ENCODE measurements at places on chromosomes 2 and 18. TPM values are rescaled to one million over a fixed set of nuclear protein-coding genes. Genes with fewer than 3 reads are reported as not detected.

DNA sequence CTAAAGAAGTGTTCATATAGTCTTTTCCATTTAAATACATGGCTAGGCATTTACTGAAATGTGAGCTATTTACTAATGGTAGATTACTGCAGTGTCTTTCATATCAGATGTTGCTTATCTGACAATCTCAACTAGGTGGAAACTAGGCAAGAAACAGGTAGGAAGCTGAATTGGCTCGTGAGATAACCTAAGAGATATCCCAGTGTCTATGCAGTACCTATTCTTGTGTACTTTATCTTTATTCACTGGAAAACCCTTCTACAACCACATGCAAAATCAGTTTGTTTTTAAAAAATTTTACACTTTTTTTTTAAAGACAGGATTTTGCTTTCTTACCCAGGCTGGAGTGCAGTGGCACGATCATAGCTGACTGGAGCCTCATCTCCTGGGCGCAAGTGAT lies 63.8 kb downstream of the PLCL1 start:
- DNase-seq: no peak

The FMNL2 gene
- total RNA-seq: 68.0 TPM

The KCNG2 gene
- total RNA-seq: not detected

GRCh38 chr2:59866436-59866835 lies 687.0 kb downstream of the BCL11A start:
- no peak for DNase-seq

- no peak for DNase-seq
Observed at GRCh38 chr2:150944315-150944714, 317.3 kb downstream of the RBM43 start.

DNA sequence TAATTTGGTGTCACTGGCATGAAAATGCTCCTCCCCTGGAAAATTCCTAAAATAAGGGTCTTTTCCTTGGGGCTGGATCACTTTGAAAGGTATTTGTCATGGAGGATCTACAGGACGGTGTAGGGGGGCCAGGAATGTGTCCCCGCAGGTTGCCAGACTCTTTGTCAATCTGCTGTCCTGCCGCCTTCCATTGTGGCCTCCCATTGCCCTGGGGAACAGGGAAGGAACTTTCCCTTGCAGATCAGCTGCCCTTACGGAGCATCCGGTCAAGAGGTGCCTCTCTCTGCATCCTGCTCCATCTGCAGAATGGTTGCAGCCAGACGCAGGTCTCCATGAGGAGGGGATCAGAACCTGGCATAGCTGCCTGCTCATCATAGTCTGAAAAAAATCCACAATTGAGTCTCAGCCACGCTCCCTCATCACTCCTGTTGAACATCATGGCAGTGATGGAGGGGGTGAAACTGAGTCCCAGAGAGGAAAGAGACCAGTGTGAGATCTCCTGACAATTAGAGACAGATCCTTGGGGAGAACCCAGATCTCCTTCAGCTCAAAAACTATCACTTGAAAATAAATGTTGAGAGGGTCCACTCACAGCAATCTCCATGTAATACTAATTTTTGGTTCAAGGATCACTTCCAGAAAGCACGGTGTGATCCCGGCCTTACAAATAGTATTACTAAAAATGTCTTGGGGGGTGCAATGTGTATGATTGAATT lies 244.8 kb downstream of the MYCN start:
- no peak for DNase-seq

GRCh38 chr2:73862987-73863386 lies 29.8 kb upstream of the ACTG2 start:
- no peak for DNase-seq

The OTX1 gene
- not detected for total RNA-seq

GRCh38 chr18:56393870-56394269 lies 244.5 kb downstream of the TXNL1 start:
- no peak for DNase-seq

The TET3 gene
- 13.7 TPM for total RNA-seq

The RESP18 gene
- total RNA-seq: not detected

GRCh38 chr2:101012706-101013181 lies 10.7 kb downstream of the RPL31 start:
- DNase-seq: no peak

GRCh38 chr18:1999387-1999786 lies 571.9 kb downstream of the METTL4 start:
- no peak for DNase-seq

All from kidney epithelial cell (primary cell).